Right forelimb (tissue), 1 donor: ENCODE measurements at places on chromosomes 5 and 9.

DNA sequence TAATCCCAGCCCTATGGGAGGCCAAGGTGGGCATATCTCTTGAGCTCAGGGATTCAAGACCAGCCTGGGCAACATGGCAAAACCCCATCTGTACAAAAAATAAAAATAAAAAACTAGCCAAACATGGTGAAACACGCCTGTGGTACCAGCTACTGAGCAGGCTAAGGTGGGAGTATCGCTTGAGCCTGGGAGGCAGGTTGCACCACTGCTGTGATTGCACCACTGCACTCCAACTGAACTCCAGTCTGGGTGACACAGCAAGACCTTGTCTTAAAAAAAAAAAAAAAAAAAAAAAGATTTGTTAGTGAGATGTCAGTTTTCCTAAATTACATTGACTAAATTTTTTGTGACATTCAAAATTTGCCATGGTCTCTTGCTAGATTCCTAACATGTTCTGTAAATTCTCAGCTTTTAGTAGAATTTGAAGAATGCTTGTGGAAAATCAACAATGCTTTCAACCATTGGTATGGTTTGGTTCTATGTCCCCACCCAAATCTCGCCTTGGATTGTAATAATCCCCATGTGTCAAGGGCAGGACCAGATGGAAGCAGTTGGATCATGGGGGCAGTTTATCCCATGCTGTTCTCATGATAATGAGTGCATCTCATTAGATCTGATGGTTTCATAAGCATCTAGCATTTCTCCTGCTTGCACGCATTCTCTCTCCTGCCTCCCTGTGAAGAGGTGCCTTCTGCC is 236.1 kb downstream of the ARRDC3 start:
- no peak for DNase-seq

- no peak for DNase-seq
Observed at GRCh38 chr9:130627051-130627450, 37.3 kb upstream of the PRDM12 start.

- no peak for DNase-seq
Observed at GRCh38 chr9:89993678-89994630, 389.1 kb downstream of the GADD45G start.

GRCh38 chr5:43515678-43516048 is 715 bp upstream of the C5orf34 start:
- DNase-seq, result no peak

GRCh38 chr5:18992264-18992663 is 995.7 kb downstream of the CDH18 start:
- no peak for DNase-seq

GRCh38 chr9:93903886-93904648 is 51.1 kb downstream of the BARX1 start:
- DNase-seq, result no peak

- no peak for DNase-seq
Observed at GRCh38 chr5:142746532-142747433, 23.4 kb upstream of the ARHGAP26 start.

DNA sequence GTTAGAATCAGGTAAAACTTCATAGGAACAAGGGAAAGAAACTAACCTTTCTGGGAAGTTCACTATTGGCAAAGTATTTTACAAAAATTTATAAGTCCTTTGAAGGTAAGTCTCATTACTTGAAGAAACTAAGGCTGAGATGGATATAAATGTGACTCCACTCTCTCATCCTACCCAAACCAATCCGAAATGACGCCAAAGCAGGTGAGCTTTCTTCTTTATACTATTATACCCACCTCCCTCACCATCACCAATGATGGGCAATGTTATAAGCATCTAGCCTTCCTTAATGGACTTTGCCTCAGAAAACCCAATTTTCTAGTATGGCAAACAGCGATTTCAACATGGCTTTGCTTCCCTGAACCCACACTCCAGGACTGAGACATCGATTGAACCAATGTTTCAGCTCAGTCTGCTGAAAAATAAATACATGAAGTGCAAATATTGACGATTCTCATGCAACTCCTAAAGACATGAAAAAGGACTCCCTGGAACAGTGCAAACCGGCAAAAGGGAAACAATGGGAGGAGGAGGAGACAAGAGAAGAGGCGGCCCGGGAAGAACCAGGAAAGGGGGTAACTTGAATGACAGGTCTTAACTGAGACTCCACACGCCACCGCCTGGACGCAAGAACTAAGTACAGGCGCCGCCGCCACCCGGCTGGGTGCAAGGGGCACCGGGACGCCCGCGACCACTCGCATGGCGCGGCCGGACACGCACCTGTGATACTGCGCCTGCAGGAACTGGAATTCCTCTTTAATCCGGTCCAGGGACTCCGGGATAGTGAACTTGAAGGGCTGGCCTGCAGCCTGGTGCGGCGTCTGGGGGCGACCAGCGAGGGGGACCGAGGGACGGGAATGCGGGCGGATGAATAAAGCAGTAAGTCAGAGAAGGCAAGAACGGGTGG is 2.5 kb downstream of the TLE1 start:
- peak; percentile 87 for DNase-seq

- DNase-seq, result no peak
Observed at GRCh38 chr9:95189251-95190098, 128.0 kb downstream of the FANCC start.

GRCh38 chr9:97565262-97565661 is 63.8 kb downstream of the TMOD1 start:
- no peak for DNase-seq

DNA sequence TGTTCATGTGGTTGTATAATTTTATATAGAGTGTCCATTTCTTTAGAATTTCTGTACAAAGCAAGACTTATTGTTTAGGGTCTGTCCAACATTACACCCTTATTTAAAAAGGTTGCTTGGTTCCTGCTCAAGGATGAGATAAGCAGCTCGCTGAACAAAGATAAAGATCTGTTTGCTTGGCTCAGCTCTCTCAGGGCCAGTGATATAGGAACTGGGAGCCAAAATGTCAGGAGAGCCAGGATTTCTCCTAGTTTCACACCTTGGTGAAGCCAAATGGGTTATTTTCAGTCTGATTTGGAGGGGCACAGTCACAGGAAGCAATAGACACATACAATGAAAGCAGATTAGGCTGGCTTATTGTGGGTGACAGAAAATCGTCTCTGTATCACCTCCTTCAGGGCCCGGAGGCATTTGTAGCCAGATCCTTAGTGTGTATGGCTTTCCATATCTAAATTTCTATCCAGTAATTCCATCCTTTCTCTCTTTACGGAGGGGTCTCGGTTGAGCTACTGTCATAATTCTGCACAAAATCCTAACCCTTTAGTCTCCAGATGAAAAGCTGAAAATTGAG is 396.4 kb downstream of the TMEM232 start:
- no peak for DNase-seq

GRCh38 chr5:83721953-83722901 is 1.6 kb upstream of the HAPLN1 start:
- peak; percentile 86 for DNase-seq

- no peak for DNase-seq
Observed at GRCh38 chr5:140432916-140433315, 31.3 kb downstream of the ANKHD1 start.

DNA sequence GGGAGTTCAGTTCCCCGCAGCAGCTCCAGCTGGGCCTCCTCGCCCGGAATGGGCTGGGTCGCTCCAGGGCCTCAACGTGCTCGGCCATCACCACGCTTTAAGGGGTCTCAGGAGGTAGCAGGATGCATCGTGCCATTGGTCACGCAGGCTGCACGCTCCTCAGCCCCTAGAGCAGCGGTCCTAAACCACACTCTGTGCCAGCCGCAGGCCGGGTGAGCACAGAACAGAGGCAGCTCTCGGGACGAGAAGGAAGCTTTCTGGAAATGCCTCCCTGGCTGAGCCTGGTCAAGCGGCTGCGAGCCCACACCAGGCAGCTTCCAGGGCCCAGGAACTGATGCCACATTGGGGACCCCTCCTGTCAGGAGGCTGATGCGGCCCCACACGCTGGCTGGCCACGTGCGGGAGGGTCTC is 39.3 kb upstream of the LPCAT1 start:
- no peak for DNase-seq

DNA sequence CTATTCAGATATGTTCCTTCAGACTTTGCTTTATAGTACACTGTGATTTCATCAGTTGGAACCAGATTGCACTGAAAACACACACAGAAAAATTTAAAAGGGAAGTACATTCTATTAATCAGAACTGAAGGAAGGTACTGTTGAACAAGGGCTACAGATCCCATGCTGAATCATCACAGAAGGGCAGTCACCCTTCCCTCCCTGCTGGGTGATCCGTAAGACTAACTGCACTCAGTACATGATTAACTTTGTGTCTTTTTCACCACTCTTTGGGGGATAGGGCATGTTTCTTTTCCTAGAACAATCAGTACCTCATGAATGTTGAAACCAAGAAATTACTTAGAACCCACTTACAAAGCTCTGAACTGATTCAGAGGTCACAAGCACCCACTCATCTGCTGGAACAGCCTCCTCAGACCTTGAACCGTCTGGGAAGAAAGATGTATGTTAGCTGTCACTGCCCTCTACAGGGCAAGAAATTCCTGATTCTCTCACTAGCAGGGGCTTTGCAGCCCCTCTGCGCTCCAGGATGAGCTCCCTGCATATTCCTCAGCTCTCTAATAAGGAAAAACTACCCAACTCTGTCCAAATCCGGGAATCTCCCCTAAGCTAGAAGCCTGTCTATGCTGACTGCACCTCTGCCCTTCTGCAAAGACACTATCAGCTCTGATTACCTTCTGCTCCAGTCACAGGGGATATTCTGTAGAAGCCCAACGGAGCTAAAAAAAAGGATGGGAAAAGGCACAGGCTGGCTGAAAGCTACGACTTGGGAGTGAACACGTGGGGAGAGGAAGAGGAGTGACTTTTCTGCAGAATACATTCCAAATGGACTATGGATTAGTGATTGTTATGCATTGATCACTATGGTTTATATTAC is 51.0 kb downstream of the IARS1 start:
- no peak for DNase-seq

DNA sequence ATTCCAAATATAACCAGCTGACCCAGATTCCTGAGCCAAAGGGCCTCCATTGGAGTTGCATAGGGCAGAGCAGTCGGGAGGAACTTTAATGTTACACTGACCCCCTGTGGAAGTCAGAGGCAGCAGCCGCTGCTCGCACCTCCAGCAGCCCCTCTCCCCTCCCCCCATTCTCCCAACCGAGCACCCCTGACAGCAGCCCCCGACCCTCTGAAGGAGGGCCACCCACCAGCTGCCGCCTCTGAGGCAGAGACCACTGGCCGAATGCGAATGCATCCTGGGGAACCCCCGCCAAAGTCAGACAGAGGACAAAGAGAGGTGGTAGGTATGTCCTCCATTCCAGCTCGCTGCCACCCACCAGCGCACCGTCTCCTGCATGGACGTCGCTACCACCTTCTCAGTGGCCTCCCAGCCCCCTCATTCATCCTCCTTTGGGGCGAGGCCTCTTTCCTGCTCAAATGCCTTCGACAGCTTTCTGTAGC is 231.0 kb downstream of the CDK5RAP2 start:
- peak; percentile 63 for DNase-seq

DNA sequence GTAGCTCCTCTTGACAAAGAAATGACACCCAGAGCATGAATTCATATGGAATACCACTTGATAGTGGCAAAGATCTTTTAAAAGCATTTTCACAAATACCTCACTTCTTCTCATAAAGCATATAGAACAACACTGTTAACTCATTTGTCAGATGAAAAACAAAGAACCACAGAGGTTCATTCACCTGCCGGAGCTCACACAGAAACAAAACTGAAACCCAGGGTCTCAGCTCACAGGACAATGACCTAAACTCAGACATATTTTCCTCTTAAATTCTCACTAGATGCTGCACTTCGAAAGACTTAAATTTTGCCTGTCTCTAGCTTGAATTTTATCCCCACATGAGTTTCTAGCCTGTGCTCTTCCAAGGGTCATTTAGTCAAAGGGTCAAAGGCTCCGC is 339.0 kb downstream of the KCNN2 start:
- no peak for DNase-seq

- no peak for DNase-seq
Observed at GRCh38 chr9:130998597-130999244, 10.3 kb upstream of the LAMC3 start.

GRCh38 chr5:129962506-129962905 is 58.2 kb downstream of the CHSY3 start:
- DNase-seq, result no peak

DNA sequence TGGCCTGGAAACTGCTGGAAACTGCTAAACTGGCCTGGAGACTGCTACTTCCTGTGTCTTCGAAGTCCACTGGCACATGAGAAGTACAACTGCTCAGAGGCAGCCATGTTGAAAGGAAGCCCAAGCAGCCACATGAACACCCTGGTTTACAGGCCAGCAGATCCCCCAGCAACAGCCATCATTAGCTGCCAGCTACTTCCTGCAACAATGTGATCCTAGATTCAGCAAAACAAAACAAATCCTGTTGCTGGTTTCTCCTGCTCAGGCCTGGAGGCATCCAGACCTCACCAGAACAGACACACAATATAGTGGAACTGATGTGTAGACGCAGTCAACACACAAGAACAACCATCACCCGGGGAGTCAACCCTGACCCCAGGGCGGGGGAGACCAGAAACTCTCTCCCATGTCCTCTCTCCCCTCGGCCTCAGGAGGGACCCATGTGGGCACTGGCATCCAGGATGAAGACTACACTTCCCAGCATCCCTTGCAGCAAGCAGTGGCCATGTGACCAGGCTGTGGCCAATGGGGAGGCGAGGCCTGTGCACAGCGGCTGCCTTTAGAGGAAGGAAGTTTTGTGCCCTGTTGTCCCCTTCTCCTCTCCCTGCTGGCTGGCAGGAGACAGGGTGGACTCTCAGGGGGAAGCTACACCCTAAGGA is 9.2 kb upstream of the LCN15 start:
- DNase-seq, result no peak

- no peak for DNase-seq
Observed at GRCh38 chr5:116340799-116341198, 233.8 kb downstream of the SEMA6A start.

DNA sequence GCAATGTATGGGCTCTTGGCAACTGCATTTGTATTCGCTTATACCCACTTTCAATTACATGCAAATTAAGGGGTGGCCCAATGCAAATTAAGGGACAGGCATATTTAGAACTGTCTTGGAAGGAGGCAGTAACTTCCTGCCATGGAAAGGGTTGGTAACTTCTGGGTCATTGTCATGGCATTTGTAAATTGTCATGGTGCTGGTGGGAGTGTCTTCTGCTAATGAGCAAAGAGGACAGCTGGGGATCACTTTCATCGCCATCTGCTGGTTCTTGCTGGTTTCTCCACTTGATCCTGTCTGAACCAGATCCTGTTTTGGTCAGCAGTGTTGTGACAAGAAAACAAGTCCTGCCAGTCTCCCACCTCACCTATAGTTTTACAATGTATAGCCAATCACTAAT is 23.3 kb upstream of the UGT3A2 start:
- no peak for DNase-seq

DNA sequence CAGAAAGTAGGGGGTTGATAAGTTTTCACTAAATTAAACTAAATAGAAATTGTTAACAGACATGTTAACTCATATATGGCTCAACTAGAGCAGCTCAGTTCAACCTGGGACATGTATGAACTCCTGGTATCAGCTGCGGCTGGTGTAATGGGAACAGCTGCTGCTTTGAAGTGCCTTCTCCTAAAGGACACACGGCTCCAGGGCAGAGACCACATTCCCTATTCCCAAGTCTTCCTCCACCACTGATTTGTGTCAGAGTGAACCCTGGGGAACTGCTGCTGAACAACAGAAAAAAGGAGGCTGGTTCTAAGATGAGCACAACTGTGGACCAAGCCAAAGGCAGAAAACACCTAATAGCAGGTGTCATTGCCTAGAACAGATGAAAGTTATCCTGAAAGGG is 71.1 kb downstream of the MAPKAP1 start:
- no peak for DNase-seq

GRCh38 chr5:56816546-56817081 is 1.3 kb downstream of the MAP3K1 start:
- peak; percentile 77 for DNase-seq
